ENCODE measurements at places on chromosomes 4 and X.
A peak's percentile ranks its signal among the peaks of the same experiment; 100 is the strongest.

DNA sequence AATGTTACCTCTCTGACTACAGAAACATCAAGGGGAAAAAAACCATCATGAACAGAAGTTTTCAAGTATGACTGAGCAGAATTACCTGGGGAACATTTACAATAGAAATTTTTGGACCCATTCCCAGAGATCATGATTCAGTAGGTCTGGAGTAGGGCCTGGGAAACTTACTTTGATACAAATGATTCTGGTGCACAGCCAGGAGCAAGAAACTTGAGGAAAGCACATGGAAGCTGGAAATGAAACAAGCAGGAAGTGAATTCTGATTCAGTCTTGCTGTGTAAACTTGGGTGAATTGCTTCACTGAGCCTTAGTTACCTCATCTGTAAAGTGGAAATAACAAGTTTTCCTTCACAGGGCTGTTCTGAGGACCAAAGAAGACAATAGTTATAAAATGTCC lies 192.5 kb upstream of the TAPT1 start:
- DNase-seq: no peak

DNA sequence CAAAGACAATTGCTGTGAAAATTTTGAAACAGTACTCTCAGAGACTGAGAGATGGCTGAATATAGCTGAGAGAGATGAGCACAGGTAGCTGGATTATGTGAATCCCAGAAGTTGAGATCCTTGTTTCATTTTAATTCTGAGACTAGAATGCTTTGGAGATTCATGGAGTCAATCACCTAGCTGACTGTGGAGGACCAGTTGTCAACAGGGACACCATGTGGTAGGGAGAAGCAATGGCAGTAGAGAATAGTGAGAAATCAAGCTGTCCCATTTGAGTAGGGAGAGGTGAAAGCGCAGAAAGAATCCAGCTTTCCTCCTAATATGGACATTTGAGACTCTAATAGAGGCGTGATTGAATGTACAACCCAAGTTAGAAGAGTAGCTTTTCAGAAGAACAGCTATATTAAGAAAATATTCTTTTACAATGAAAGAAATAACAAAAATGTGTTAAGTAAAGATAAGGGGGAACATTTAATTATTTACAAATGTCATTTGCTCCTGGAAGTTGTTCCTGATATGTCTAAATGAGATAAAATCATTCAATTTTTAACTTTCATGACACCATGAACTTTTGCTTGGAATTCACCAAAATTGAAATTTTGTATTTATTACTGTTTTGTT lies 30.3 kb upstream of the GLRB start:
- DNase-seq: no peak

- no peak for DNase-seq
Observed at GRCh38 chrX:22975786-22976185, 24.0 kb upstream of the DDX53 start.

DNA sequence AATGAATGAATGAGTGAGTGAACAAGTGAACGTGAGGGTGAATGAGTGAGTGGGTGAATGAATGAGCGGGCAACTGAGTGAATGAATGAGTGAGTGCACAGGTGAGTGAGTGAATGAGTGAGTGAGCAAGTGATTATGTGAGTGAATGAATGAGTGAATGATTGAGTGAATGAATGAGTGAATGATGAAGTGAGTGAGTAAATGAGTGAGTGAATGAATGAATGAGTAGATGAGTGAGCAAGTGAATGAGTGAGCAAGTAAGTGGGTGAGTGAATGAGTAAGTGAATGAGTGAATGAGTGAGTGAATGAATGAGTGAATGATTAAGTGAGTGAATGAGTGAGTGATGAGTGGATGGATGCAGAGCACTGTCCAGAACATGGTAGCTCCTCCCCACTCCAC lies 205.8 kb downstream of the STK32B start:
- no peak for DNase-seq

- DNase-seq: no peak
Observed at GRCh38 chr4:10877076-10877475, 192.5 kb upstream of the CLNK start.

DNA sequence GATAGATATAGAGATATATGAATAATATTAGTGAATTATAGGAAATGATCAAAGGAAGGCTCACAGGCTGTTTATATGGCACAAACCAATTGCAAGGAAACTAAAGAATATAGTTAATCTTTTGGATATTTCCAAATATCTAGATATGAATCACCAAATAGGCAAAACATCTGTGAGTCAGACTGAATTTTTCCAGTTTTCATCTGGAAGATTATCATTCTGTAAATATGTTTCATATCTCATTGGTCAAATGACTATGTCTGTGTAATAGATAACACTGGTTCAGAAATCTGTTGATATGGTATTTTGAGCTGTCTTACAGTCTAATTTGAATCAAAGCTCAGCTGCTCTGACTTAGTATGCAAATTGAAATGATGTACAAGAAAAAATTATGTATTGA lies 303.6 kb downstream of the FAM133A start:
- DNase-seq: no peak

GRCh38 chr4:3124070-3124767 lies 49.7 kb downstream of the HTT start:
- DNase-seq: no peak

GRCh38 chr4:85701861-85702321 lies 226.9 kb downstream of the ARHGAP24 start:
- DNase-seq: no peak

DNA sequence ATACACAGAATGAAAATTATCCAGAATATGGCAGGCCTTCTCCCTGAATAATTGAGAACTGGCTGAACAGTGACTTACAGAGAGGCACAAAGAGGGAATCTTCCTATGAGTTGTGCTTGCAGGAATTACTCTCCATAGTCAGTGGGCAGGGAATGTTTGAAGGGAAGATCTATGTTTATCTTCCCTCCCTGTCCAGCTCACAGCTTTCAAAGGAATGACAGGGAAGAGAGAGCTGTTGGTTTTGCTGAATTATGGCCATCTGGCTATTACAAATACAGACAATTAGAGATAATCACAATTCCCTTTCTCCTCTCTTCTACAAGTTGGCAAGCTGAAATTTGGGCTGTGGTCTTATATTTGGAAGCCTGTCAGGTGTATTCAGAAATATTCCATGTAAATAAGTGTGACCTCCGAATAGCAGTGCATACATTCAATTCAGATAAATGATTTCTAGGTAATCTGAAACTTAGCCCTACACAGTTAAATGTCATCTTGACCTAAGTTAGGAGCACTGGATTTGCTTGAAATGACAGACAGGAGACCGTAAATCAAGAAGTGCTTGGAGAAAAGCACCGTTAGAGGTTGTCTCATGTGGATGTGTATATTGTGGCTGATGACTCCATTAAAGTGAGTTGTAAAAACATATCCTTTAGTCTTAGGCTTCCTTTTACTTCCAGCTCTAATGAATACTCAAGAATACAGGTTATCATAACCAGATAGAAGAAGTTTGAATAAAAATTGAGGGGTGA lies 136.8 kb downstream of the C4orf33 start:
- DNase-seq: no peak

- DNase-seq: no peak
Observed at GRCh38 chr4:34148322-34148908, 2095.9 kb downstream of the ARAP2 start.

- no peak for DNase-seq
Observed at GRCh38 chrX:50691820-50692219, 122.2 kb downstream of the SHROOM4 start.

DNA sequence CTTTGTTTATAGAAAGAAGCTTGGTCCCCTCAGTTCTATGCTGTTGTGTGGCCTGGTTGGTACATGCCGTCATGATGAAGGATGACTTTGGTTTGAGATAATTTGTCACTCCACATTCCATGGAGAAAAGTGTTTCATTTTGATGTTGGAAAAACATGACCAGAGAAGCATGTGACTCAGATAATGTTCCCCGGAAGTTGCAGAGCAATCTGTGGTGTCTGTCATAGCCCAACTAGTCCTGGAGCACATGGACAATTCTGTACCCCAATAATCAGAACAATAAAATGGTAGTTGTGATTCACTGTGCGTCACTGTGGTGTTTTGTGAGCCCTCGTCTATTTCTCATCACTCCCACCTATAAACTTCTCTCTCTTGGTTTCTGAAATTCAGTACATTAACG lies 85.1 kb downstream of the PDK3 start:
- DNase-seq: no peak

GRCh38 chr4:48683784-48684666 lies 96.1 kb downstream of the FRYL start:
- DNase-seq: no peak

GRCh38 chr4:123520325-123520724 lies 123.7 kb downstream of the SPRY1 start:
- no peak for DNase-seq

DNA sequence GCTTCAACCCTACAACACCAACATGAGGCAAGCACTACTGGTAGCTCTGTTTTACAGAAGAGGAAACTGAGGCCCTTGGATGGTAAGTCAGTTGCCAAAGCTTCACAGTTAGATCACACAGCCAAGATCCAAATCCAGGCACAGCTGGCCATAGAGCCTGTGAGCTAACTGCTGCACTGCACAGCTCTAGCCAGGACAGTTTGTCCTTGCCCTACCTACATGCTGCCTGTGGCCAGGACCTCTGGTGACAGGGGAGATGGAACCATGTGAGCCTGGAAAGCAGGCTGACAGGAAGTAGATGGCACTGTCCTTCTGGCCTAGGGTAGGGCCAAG lies 257.8 kb downstream of the FBXW7 start:
- no peak for DNase-seq

DNA sequence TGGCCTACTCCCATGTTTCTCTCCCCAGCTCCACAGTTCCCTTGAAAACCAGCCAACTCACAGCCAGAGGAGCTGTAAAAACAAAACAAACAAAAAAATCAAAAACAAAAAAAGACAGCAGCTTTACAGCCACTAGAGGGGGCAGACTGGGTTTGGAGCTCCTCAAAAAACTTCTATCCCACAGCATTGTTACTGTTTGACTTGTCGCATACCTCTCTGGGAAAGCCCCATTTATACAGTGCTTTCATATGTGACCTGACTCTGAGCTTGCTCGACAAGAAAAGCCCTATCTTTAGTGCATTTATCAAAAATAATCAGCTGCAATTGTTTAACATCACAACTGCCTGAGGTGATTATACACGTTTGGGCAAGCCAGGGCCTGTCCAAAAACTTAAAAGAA lies 21.6 kb downstream of the TSPAN6 start:
- DNase-seq: no peak

- no peak for DNase-seq
Observed at GRCh38 chr4:3829956-3830773, 64.0 kb downstream of the ADRA2C start.

GRCh38 chrX:65668377-65669310 lies 1.2 kb downstream of the MSN start:
- peak; percentile 27 for DNase-seq

DNA sequence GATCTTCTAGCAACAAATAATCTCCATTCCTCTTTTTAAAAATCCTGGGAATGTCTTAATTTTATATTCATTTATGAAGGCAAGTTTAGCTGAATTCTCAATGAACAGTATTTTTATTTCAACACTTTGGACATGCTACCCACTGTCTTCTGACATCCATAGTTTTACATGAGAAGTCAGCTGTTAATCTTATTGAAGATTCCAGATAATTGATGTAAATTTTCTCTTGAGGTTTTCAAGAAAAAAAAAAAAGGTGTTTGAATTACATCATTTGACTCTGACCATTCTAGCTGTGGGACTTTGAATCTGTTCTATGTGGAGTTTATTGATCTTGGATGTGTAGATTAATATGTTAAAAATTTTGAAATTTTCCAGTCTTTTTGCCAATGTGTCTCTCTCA lies 28.0 kb downstream of the PDHA2 start:
- DNase-seq: no peak

DNA sequence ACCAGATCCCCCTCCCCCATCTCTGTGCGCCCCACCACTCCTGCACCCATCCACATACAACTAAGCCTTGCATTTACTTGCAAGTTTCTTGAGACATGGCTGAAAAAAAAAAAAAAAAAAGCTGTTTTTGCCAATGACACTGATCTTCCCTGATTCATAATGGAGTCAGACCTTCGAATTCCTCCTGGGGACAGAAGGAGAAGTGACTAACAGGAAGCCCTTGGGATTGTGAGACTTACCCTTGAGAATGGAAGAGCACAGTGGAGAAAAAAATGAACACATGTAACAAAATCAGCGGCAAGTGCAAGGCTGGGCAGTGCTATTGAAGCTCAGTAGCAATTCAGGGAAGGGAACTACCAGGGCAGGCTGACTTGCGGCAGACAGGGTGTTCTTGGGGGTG lies 288.4 kb downstream of the BCOR start:
- DNase-seq: no peak

DNA sequence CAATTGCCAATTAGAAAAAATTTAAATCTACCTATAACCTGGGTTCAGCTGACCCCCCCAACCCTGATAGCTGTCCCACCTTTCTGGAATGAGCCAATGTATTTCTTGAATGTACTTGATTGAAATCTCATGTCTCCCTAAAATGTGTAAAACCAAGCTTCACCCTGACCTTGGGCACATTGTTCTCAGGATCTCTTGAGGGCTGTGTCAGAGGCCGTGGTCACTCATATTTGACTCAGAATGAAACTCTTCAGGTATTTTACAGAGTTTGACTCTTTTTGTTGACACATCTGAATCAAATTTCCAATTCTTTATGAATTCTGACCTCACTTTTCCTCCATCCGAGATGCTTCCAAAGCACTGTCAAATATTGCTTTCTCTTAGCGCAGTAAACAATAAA lies 115.3 kb upstream of the BEND4 start:
- DNase-seq: no peak

DNA sequence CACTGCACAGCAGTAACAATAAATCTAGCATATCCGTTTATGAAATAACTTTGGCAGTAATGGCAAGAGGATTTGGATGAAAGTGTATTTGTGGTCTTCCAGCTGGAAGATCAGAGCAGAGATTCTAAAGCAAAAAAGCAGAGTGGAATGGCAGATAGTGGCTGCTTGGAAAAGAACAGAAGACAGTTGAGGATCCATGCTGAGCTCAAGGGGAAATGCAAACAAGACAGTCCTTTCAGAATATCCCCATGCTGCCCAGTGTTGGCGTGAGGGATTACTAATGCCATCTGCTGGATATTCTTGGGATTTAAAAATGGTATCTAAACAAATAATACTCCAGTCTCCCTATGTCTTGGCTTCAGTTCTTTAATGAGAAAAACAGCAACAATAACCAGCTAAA lies 629.1 kb upstream of the ATOH1 start:
- no peak for DNase-seq

DNA sequence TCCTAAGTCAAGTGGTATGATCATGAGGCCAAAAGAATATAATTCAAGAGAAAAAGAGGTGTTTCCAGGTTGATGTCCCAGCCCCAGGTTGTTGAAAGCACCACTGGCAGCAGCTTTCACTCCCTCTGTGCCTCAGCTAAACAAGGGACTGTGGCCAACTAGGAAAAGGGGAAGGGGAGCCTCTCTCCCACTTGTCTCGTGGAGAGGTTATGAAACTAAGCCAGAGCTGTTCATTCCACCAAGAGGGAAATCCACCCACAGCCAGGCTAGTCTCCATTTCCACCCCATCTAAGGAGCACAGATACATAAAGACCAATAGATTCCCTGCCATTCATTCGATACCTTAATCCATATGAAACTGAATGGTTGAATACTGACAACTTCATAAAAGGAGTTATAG lies 8.1 kb downstream of the ANXA5 start:
- no peak for DNase-seq

DNA sequence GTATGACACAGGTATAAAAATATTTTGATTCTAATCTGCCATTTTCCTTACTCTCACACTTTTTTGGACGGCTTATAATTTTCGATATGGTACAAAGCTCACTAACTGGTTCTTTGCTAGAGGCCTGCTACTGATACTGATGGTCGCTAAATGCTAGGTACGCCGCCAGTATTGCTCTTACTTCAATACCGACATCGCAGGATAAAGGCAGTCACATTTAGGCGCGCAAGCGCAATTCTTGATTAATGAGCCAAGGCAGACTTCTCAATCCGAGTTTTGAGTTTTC lies 557 bp upstream of the USP38 start:
- no peak for DNase-seq

Measured in activated CD4-positive, alpha-beta T cell treated with anti-CD3 and anti-CD28 coated beads, Interleukin-2, amount 50 U/mL, for 4 hours (primary cell).